Activated naive CD8-positive, alpha-beta T cell treated with anti-CD3 and anti-CD28 coated beads, Interleukin-2, amount 10 ng/mL, durations not matched to agents 7 days and 5 days (primary cell): ENCODE measurements at places on chromosomes 1 and 21. TPM values are rescaled to one million over a fixed set of nuclear protein-coding genes. Genes with fewer than 3 reads are reported as not detected.

The GBP4 gene
- total RNA-seq: 61.9 TPM

The AADACL3 gene
- not detected for total RNA-seq

The S100A6 gene
- 365 TPM for total RNA-seq

The C1orf53 gene
- total RNA-seq: 0.75 TPM

The PATJ gene
- total RNA-seq: 24.5 TPM

The PTAFR gene
- 0.99 TPM for total RNA-seq

The PLEKHN1 gene
- 4.8 TPM for total RNA-seq
